Fibroblast of skin of right quadriceps (primary cell): ENCODE measurements at places on chromosomes 7 and 10.
A peak's percentile ranks its signal among the peaks of the same experiment; 100 is the strongest.

DNA sequence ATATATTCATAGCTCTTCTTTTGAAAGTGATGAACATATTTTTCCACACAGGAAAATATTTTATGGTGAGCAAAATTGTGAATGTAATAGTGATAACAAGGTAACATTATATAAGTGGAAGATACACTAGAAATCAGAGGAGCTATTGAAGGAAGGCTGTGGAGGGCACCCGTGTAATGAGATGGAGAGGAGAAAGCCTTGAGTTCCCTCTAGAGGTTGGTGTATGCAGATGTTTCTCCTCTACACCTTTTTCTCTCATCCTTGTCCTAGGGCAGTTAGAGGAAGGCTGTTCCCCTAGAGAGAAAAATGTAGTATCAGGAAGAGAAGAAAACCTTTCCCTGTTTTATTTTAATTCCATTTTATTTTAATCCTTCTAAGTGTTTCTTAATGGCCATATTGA is 54.6 kb upstream of the NRG3 start:
- DNase-seq, result no peak

GRCh38 chr10:99854860-99855259 is 72.4 kb downstream of the ABCC2 start:
- peak; percentile 69 for DNase-seq

DNA sequence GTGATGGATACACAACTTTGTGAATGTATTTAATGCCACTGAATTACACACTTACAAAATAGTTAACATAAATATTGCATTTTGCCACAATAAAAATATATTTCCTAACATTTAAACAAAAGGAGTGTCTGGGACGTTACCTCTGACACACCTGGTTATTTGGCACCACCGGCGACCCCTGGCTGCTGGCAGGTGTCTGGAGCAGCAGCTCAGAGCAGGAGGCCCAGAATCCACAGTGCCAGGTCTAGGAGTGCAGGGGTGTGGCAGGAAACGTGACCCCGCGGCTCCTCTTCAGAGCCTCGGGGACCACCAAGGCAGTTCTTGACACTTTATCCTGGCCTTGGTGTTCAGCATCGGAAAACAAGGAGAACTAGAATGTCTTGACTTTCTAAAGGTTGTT is 46.3 kb downstream of the MGMT start:
- DNase-seq, result no peak

DNA sequence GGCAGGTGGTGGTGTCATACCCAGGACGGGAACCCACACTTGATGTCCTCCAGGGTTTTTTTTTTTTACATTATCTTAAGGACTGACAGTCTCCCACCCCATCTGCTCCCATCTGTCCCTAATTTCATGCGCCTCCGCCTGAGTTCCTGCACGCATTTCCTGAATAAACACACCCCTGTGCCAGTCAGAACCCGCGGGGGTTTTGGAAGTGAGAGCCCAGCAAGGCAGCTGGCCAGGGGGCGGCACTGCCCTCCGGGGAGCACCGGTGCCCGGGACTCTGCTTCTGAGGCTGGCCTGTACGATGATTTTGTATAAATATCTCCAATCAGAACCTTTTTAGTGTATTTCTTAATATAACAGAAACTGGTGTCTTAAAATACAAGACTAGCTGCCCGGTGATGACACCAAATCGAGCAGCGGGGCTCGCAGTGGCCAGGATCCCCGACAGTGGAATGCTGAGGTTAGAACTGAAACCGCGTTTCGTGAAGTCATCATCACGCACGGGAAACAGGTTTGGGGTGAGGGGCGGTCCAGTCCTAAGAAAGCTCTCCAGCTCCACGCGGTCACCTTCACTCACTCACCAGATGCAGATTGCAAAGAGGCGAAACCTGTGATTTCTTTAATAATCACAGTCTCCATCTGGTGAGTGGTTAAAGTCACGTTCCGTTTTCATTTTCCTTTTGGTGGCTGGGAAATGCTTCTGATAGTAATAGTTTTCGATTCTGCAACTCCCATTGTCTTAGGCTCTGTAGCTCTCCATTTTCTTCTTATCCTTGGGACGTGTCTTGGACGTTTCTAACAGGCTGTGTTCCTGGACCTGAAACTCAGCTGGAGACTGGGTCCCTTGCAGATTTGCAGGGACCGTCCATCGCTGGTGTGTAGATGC is 19.7 kb downstream of the BNIP3 start:
- no peak for DNase-seq

DNA sequence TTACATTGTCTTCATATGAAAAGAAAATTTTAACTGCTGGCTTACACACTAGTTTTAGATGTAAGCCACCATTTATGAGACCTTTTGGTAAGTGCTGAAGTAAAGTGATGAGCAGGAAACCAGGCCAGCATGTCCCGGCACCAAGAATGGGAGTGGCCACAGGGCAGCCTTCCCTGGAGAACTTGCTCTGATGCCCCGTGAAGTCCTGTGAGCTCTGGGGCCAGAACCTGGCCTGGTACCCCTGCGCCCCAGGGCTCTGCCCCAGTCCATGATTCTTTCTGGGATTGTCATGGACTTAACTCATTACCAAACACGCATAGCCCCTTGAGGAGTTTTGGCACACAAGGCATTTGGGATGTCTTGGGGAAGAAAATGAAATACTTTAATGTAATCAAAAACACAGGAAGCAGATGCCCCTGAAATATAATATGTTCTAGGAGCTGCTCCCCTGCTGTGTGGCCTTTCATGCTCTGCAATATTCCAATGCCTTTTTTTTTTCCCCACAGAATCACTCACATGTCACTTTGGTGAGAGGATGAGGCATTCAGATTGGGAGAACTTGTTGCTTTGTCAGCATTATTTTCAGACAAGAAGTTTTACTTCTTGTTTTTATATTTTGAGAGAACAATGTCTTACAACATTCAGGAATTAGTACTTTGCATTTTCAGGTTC is 53.1 kb upstream of the CXCL12 start:
- DNase-seq, result peak; percentile 26

DNA sequence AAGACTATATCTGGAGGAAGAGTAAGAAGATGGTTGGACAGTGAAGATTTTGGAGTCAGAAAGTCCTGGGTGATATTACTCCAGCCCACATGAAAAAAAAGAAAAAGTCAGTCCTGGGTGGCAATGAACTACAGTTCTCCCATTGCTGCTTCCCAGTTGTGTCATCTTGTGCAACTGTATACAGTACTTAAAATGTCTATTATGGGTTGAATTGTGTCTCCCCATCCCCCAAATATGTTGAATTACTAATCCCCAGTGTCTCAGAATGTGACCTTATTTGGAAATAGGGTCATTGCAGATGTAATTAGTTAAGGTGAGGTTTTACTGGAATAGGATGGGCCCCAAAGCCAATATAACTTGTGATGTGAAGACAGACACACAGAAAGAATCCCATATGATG is 15.6 kb downstream of the SEC23IP start:
- DNase-seq, result peak; percentile 88

DNA sequence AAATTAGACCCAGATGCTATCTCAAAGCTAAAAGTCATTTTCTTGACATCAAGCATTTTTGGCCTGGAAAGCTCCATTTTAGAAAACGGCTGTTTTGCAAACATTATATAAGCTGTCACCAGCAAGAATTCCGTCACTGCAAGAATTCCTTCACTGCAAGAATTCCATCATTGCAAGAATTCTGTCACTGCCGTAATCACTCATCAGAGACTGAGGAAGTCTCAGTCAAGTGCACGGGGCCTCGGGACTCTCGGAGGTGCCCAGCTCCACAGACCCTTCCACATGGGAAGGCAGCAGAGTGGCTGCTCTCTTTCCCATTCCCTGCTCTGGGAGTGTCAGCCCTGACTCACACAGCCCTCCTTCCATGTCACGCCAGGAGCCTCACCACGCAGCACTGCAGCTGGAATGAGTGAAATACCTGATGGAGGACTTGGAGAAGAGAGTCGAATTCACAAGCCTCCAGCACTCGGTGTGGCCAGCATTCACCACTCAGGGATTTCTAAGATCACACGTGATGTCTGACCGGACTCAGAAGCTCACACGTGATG is 168.3 kb downstream of the PTPRN2 start:
- DNase-seq, result no peak

DNA sequence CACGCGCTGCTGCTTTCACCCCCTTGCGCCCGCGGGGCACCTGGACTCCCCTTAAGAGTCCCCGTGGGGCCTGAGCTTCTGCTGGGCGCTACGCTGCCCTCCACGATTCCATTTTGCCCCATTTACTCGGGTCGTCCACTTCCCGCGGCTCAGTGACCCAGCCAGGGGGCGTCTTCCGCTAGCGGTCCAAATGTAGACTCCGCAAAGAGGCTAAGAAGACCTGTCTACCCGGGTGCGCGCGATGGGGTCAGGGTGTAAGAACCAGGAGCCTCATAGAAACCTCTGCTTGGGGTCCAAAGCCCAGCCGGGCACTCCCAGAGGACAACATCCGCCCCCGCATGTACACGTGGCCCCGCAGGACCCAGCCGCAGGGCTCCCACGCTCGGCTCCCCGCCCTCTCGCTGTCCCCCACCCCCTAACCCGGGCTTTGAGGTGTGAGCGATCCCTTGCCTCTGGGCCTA is 5.2 kb upstream of the HMX2 start:
- DNase-seq, result no peak

DNA sequence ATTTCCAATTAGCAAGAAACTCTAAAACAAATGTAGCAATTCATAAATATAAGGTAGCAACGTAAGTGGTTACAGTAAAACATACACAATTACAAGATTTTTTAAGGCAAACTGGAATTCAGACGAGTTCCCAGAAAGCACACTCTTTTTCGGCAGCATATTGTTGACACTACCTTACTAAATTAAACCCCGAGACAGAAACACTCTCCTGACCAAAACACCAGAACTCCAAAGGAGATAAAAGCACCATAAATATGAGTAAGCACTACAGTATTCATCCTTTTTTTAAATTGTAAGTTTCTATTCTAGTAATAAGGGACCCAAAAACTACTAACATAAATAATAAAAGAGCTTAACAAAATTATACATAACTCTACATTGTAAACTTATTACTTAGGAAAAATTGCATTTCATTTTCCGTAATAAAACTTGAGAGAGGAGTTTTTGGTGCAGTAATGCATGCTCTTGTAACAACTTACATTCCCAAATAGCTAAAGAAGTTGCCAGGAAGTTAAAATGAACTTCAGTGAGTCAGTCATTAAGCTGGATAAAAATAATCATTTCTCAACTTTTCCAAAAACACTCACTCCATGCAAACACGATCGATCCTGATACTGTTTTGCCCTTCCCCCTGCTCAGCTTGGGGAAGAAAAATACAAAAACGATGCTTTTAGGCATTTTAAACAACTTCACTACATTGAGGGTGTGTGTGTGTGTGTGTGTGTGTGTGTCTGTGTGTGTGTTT is 2.0 kb downstream of the PIP4K2A start:
- DNase-seq, result peak; percentile 54

- DNase-seq, result no peak
These were observed 792.5 kb upstream of the CELF2 start for GRCh38 chr10:10225136-10225676.

GRCh38 chr10:60008816-60009215 is 102.5 kb upstream of the CCDC6 start:
- DNase-seq, result no peak

DNA sequence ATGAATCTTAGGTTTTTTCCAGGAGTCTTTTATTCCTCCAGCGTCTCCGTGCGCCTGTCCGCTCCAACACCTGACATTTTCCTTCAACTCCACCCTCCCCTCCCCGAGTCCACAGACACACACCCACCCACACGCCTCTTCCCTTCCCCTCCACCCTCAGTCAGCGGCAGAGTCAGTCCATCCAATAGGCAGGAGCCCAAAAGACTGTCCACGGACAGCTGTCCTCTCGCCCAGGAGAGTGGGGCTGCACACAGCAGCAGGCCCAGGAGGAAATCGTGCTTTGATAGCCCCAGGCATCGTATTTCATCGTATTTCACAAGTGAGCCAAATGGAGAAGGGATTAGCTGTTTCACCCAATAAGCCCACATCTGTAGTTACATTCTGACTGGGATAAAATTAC is 285.1 kb downstream of the ZEB1 start:
- peak; percentile 39 for DNase-seq

DNA sequence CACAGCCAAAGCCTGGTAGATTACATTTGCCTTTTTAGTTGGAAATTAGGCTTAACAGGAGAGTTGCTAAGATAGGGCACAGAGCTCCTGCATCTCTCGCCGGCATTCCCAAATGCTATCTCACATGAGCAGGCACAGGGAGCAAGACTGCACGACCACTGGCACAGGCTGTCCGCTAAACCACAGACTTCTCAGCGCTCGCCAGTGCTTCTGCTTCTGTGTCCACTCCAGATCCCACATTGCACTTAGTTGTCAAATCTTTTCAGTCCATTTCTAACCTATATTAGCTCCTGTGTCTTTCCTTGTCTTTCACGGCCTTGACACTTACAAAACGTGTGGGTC is 138.9 kb downstream of the EGFR start:
- no peak for DNase-seq

DNA sequence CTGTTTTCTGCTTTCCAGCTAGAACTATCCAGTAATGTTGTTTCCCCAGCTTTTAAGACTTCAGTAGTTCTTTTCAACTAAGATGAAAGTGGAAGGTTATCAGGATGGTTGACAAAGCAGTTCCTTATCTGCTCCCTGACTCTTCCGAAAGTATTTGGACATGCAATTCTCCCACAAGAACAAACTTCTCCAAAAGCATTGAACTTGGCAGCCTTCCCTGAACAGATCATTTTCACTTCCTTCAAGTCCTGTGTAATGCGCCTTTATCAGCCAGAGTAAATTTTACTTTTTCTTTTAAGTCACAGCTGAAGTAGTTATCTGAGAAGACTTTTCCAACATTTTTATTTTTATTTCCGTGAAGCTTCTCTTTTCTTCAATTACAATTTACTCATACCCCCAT is 39.7 kb downstream of the CDC14C start:
- peak; percentile 31 for DNase-seq

DNA sequence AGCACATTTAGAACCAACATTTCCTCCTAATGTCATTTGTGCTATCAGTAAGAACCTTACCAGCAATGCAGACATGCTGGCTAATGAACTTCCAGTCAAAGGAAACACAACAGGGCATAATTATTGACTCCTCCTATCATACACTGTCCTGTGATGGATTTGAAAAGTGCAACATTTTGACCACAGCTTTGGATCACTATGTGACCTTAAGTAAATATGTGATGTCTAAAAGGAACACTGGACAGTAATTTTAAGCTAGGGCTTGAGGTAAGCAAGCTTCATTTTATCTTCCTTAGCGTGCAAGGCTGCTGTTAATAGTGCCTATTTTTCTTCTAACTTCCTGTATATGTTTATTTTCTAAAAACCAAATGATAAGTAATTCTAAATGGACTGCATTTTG is 240.6 kb upstream of the HGF start:
- no peak for DNase-seq

GRCh38 chr10:971613-972012 is 16.6 kb upstream of the GTPBP4 start:
- no peak for DNase-seq
